ENCODE measurements at places on chromosomes 13 and 19.

DNA sequence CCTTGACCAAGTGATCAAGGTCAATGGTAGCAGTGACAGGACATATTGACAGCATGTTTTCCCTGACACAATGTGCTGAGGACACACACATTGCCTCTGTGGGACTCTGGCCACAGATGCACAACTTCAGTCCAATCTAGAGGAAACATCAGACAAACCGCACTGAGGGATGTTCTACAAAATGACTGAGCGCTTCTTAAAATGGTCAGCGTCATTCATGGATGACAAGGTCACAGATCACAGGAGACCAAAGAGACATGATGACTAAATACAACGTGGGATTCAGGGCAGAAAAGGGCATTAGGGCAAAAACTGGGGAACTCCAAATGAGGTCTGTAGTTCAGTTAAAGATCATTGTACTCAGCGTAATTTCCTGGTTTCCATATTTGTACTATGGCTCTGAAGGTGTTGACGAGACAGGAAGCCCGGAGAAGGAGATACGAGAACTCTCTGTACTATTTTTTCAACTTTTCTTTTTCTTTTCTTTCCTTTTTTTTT lies 20.6 kb downstream of the PBX4 start:
- DNase-seq, result no peak

DNA sequence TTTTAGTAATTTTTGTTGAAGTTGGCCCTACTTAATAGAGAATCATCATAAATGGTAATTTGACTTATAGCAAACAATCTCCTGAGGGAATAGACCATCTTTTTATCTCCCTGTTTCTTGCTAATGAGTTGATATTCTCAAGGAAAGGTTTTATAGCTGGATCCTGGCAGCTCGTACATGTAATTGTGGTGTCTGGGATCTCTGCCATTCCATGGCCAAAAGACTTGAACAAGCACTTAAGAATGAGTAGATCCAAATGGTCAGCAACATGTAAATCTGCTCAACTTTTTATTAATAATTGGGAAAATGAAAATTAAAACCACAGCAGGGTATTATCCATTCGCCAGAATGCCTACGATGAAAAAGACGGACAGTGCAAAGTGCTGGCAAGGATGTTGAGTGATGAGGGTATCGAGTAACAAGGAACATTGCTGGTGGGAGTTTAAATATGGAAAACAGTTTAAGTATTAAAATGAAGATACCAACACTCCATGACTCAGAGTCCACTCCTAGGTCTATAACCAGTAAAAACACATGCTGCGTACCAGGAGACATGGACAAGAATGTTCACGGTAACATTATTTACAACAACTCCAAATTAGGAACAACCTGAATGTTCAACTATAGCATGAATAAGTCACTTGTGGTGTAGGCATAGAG lies 5.1 kb upstream of the GPR18 start:
- DNase-seq, result no peak

DNA sequence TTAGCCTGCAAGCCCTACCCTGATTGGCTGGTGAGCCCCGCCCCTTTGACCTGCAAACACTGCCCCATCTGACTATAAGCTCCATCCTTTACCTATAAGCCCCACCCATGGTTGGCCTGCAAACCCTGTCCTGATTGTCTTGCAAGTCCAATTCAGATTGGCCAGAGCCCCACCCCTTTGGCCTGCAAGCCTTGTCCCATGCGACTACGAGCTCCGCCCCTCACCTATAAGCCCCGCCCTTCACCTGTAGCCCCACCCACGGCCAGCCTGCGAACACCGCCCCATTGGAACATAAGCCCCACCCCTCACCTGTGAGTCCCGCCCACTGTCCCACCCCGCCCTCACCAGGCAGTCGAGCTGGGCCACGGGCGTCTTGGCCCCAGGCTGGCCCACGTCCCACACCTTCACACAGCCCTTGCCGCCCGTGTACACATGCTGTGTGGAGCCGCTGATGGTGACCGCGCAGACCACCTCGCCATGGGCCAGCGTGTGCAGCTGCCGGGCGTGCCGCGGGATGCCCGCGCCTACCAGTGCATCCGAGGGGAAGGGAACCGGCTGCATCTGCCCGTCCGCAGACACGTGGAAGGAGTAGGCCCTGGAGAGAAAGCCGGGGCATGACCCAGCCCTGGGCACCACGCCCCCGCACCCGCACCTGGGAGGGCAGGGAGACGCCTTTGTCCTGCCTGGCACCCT lies 22.9 kb downstream of the TLE2 start:
- no peak for DNase-seq

DNA sequence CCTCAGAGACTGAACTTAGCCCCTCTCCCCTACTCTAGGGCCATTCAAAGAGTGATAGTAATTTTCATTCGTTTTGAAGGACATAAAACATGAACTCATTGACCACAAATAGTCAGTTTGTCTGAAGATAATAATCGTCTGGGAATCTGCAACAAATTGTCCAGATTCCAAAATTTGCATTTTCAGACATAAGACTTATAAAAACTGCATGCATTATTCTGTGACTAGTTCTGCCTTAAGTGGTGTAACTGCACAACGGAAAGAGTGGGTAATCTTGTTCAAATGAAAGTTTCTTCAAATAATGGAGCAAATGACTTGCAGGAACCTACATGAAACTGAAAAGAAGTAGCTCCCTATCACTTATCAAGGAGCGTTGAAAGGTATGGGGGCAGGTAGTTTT lies 8.4 kb downstream of the CSNK1A1L start:
- no peak for DNase-seq

- DNase-seq, result no peak
These were observed 514 bp downstream of the PRKACA start for GRCh38 chr19:14116918-14117578.

DNA sequence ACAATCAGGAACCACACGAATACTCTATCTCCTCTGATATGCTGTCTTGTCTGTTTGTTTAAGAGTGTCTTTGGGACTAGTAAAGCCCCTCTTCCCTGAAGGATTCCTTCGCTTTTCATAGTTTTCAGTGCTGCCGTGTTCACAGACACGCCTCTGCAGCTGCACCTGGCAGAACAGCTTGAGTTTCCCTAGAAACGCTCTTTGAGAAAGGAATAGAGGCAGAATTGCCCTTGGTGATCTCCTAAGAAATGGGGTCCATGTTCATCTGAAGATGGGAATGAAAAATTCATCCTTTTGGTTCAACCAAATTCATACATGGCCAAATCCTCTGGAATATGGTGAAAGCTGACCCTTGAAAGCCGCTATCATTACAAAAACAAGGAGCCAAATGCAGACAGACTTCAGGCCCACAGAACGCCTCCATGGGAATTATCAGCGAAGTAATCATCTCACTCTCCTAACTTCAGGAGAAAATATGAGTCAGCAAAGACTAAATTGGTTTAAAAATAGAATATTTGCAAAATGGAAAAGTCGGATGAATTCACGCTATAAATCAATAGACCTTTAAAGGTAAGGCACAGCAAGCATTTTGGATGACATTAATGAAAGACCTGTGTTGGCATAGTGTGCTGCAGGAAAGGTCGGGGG lies 5.5 kb downstream of the SACS start:
- no peak for DNase-seq

Data from cerebellar nuclear complex (tissue), 1 donor.